ENCODE measurements at places on chromosomes 1 and 21.

DNA sequence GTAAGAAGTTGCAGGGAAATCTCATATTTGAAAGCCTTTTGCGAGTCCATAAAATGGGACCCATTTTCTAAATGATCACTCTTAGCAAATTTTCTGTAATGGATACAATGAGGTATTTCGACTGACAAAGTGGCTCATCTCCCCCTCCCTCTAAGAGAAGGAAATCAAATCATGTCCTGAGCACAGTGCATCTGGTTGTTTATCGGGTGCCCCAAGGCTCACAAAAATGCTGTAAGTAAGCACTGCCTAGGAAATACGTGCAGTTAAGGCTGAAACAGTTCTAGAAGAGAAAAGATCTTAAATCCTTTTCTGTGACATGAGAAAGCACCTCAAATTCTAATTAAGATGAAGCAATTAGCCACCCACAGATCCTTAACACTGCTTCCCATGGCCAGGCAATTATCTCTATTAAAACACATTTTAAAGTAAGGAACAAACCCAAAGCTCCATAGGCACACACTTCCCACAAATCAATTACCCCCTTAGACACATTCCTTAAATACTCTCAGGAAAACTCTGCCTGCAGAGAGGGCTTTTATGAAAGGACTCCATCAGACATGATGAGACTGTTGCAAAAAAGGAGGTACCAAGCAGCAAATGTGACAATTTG, 216.3 kb downstream of the KCNH1 start:
- no peak for DNase-seq

- DNase-seq = no peak
Observed at GRCh38 chr1:229249854-229250644, 20.9 kb upstream of the RAB4A start.

DNA sequence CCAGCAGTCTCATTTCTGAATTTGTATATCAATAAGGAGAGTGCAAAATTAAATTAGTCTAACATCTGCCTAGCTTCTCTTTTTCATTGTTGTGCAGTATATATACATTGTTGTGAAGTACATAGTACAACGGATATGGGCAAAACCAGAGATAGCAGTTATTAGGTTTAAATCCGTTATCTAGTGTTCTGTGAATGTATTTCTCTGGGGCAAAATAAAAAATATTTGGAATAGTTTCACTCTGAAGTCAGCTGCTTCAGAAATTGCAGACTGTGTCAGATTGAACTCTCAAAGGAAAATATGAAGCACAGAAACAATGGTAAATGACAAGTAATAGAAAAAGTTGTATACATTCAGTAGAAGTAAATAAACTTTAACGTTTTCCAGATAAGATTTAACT, 836.5 kb upstream of the CXADR start:
- no peak for DNase-seq

GRCh38 chr1:234980645-234981396, 147.8 kb downstream of the TOMM20 start:
- DNase-seq = peak; percentile 49

DNA sequence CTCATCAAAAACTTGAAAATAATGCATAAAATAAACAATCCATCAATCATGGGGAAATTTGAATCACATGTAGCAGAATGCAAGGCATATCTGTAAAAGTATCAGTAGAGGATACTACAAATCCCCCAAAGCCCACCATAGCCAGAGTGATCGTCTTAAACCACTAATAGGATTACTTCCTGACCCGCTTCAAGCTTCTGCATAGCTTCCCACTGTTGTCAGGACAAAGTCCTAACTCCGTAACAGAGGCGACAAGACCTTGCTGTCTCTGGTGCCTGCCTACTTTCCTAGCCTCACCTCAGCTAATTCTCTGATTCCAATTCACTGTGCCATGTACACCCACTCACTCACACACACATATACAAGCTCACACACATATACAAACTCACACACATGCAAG, 161.2 kb upstream of the NFIA start:
- DNase-seq = no peak
